ENCODE measurements at places on chromosomes 13 and 19.

GRCh38 chr13:112674412-112675365 is 15.1 kb upstream of the ATP11A start:
- DNase-seq = no peak

DNA sequence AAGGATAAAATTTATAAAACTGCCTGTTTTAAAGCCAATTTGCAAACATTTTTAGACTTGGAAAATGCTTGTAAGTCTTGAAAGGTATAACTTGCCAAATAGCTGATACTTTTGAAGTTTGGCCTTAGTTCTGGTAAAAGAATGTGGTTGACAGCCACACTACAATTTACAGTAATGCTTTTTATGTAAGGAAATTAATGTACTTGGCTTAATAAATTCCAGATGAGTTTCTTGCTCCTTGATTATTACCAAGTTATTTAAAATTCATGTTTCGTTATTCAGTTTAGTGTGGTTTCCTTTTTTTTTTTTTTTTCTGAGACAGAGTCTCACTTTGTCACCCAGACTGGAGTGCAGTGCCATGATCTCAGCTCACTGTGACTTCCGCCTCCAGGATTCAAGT is 14.9 kb downstream of the LMO7 start:
- DNase-seq = no peak

DNA sequence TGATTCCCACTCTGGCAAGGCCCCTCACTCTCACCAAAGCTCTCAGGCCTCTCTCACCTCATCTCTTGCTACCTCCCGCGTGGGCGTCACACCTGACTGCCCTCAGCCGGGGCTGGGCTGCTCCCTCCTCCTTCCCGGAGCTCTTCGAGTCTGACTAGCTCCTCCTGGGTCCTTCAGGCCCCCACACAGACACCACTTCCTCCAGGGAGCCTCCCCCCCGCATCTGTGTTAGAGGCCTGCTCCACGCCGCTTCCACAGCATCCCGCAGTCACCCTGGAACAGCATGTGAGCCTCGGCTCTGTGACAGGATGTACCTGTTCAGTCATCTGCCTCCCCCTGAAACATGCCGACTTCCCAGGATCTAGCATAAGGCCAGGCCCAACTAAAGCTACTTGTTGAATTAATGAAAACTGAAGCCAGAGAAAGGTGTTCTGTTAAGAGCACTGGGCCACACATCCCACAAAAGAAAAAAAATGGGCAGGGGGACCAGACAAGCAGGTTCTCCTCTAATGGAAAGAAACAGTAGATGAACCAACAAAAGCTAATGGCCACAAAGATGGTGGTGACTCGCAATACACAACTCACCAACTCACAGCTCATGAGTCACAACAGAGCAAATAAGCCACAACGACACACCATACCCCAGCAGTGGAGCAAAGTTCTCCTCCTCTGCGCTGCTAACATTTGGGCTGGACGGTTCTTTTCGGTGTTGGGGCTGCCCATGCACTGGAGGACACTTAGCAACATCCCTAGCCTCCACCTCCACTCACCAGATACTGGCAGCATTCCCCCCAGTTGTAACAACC is 3.0 kb downstream of the PPP6R1 start:
- no peak for DNase-seq

GRCh38 chr13:66128692-66129269 is 1101.4 kb downstream of the PCDH9 start:
- no peak for DNase-seq

GRCh38 chr13:41137951-41138350 is 5.3 kb upstream of the KBTBD6 start:
- no peak for DNase-seq

GRCh38 chr19:35435896-35436295 is 12.2 kb upstream of the FFAR2 start:
- no peak for DNase-seq

- no peak for DNase-seq
Measured at GRCh38 chr13:31442571-31442970, 242.8 kb downstream of the B3GLCT start.

GRCh38 chr13:105918842-105919741 is 616.4 kb downstream of the EFNB2 start:
- no peak for DNase-seq

DNA sequence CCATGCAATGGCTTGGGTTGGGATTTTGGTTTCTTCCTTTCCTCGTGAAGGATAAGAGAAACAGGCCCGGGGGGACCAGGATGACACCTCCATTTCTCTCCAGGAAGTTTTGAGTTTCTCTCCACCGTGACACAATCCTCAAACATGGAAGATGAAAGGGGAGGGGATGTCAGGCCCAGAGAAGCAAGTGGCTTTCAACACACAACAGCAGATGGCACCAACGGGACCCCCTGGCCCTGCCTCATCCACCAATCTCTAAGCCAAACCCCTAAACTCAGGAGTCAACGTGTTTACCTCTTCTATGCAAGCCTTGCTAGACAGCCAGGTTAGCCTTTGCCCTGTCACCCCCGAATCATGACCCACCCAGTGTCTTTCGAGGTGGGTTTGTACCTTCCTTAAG is 24.1 kb downstream of the SPC24 start:
- DNase-seq = no peak

GRCh38 chr13:111232191-111232590 is 88.3 kb upstream of the TEX29 start:
- DNase-seq = no peak

- peak; percentile 86 for DNase-seq
Measured at GRCh38 chr19:34171877-34172660, at the start of gene LSM14A. LSM14A (plus strand) TSS chr19:34172504; CDS start chr19:34172643, 139 bp downstream.

- DNase-seq = no peak
Measured at GRCh38 chr13:79346300-79346914, 59.6 kb downstream of the RBM26 start.

DNA sequence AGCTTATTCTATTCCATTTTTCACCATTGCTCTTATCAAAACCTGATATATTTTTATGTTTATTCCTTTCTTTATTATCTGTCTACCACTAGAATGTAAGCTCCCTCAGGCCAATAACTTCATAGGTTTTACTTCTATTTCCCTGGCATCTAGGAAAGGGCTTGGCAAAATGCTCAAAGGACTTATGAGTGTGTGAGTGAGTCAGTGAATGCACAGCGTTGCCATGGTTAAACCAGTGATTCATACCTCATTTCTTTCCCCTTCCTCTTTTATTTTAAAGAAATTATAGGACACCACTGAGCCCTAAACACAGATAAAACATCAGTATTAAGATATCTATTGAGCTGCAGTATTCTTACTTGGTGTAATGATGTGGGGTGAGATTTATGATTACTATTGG is 162.1 kb downstream of the GPC6 start:
- DNase-seq = no peak

DNA sequence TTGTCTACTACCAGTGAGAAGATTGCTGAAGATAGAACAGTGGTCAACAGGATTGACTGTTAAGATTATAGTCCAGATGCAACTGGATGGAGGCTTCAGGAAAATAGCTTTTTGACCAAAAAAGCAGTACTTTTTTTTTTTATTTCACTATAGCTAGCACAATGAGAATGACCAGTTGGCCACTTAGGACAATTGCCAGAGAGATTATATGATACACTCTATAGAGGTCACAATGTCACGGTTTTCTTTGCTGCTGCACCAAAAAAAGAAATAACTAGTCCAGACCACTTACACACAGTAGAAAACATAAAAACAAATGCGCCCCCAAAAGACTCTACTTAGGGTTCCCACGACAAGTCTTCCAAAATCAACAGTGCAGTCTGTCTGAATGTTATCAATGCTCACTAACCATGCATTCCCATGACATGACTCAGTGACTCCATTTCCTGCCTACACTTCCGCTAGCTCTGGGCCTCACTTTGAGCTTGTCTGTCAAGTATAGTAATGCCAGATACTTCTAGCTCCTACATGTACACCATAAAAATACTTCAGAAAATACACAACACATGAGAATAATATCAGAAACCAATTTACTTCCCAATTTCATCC is 209.1 kb upstream of the STARD13 start:
- no peak for DNase-seq

GRCh38 chr13:36006894-36007675 is 124.1 kb downstream of the DCLK1 start:
- no peak for DNase-seq

DNA sequence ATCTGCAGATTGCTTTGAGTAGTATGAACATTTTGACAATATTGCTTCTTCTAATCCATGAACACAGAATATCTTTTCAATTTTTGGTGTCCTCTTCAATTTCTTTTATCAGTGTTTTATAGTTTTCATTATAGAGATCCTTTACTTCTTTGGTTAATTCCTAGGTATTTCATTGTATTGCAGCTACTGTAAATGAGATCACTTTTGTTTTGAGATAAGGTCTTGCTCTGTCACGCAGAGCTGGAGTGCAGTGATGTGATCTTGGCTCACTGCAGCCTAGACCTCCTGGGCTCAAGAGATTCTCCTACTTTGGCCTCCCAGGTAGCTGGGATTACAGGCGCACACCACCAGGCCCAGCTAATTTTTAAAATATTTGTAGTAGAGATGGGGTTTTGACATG is 9.8 kb downstream of the CYP2A7 start:
- DNase-seq = no peak

- no peak for DNase-seq
Measured at GRCh38 chr19:2055931-2056836, 5.1 kb upstream of the MKNK2 start.

DNA sequence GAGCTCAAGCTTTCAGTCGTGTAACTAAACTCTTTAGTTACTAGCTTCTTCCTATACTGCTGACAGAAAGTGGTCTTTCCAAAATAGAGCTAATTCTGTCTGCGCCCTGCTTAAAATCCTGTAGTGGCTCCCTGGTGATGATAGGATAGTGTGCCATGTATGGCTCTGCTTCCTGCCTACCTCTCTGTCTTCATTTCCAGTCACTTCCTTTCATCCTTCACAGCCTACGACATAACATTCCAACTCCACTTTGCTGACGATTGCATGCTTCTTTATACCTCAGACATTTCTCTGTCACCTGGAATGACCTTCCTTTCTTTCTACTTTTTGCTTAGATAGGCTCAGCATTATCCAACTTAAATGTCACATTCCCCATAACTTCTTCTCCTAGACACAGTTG is 190.8 kb downstream of the MAB21L1 start:
- no peak for DNase-seq

DNA sequence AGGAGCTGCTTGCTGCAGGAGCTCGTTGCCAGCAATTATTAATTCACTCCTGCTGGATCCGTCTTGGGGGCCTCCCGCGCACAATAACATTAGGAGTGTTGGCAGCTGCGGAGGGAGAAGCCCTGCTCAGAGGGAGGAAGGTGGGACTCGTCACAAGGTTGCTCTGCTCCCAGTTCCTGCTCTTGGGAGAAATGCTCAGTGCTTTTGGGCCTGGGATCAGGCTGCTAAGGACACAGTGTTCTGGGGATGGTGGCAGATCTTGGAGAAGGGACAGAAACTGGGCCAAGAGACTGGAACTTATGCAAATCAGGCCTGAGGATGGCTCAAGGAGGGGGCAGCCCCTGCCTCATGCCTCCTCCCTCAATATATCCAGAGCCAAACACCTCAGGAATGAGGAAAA is 78.9 kb upstream of the OLFM4 start:
- no peak for DNase-seq

GRCh38 chr13:72540881-72541280 is 186.5 kb downstream of the MZT1 start:
- no peak for DNase-seq

DNA sequence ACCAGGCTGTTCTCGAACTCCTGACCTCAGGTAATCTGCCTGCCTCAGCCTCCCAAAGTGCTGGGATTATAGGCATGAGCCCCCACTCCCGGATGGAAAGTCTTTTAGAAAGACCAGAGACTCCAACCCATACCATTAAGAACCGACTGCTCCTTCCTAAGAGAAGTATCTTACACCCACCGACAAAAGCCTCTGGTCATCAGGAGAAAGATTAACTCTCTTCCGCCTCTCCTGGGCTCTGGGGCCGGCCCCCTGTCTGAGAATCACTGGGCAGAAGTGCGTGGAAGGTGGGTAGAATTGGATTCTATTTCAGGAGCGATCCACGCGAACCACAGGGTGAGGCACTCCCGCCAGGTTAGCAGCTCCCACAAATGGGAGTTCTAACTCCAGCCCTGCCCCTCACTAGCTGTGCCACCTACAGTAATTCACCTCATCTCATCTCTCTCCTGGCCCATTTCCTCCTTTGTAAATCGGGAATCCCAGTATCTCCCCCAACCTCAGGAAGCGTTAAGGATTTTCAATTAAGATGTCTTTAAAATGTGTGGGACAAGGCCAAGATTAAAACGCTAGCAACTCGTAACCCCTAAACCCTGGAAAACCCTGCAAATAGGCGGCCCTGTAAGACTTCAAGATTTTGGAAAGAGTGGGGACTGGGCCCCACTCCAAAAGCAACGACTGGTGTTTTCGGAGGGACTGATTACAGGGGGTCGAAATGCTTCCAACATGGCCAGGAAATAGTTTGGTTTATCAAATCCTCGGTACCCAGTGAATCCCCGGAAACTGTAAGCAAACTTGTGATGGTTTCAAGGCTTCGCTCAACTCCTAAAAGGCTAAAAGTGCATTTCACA is 1.3 kb downstream of the HNRNPL start:
- no peak for DNase-seq

DNA sequence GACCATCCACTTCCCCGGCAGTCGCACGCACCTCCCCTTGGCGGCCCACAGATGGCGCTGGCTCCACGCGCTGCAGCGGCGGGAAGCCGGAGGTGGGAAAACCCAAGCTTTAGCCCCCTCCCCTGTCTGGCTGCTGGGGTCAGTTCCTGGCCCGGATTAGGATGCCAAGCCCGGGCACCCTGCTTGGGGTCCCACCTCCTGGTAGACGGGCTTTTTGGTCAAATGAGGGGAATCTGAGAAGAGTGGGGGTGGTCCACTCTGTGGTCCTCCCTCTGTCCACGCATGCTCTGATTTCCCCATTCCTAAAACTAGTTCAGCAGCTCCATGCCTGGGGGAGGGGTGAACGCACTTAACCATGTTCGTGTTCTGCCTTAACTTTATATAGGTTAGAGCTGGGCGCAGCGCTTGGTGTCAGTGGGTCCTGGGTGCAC is 8.1 kb upstream of the ADGRE2 start:
- no peak for DNase-seq

GRCh38 chr19:28242317-28242927 is 970.5 kb downstream of the UQCRFS1 start:
- DNase-seq = no peak

DNA sequence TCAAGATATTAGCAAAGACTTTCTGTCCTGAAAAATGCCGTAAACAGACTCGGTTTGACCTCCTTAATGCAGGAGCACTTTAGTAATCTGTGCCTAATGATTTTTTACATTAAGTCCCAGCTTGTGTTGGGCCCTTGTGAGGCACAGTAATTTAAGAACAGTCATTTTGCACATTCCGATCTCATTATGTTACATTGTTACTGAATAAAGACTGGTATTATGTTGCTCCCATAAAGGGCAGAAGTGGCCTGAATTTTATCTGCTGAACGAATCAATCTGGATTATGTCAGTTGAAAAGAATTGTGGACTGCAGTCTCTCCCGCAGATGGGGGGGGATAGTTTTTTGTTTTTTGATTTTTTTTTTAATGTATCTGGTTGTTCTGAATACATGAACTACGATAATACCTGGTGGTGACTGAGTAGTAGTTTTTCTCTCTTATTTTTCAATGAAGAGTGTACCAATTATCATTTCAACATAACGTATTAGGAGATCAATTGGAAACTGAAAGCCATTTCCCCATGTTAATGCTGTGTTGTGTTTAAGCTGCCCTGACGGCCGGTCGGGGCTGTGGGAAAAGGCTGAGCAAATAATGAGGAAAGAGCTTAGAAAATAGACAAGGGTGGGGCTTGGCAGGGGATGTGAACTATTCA is 290.2 kb downstream of the ZNF536 start:
- no peak for DNase-seq

GRCh38 chr19:30064771-30065494 is 122.9 kb downstream of the URI1 start:
- DNase-seq = no peak

GRCh38 chr13:88586263-88586662 is 915.1 kb downstream of the SLITRK5 start:
- DNase-seq = no peak

- no peak for DNase-seq
Measured at GRCh38 chr19:345320-345879, 804 bp upstream of the MIER2 start.

Measured in stimulated activated CD4-positive, alpha-beta T cell treated with anti-CD3 and anti-CD28 coated beads, Interleukin-15, amount 100 ng/mL, for 1 hour (primary cell).